ENCODE measurements at places on chromosomes 16 and 17. TPM values are rescaled to one million over a fixed set of nuclear protein-coding genes. Genes with fewer than 3 reads are reported as not detected.

DNA sequence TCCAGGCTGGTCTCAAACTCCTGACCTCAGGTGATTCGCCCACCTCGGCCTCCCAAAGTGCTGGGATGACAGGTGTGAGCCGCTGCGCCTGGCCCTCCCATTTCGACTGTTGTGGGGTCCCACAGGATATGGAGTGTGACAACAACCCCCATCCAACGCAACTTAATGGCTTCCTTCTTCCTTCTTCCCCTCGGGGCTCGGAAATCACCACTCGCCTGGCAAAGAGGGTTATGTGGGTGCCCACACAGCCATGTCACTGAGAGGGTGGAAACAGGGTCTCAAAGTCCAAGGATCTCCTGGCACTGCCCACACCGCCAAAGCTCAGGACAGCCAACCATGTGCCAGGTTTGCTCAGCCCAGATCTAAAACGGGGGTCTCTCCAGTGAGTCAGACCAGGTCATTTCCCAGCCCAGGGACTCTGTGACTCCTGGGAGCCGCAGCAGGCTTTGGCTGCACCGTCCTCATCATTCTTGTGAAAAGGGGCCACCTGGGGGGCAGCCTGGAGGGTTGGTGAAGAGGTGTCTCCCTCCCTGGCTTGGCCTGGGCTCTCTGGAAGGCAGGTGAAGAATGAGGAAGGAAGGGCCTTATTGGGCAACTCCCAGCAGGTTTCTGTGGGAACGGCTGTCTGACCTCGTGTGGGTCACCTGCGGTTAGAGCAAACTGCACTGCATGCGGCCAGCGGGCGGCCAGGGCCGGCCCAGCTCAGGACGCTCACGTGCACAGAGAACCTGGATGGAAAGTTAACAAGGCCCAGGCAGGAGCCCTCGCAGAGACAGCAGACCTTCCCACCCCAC, 25.3 kb upstream of the LITAF start:
- DNase-seq, result peak; percentile 46

Gene SLC4A1
- total RNA-seq, result not detected

DNA sequence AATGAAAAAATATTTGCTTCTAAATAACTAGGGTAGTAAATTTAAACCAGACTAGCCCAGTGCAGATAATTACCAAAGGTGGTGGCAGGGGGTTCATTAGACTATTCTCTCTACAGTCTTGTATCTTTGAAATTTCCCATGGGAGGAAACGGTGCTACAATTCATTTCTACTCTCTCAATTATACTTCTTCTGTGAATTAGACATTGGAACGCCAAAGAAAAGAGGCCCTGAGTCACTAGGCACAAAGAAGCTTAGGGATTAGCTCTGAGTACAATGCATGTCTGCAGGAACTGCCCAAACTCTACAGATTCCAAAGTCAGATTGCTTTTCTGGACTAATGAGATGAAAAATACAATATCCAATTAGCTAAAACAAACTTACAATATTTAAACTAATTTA, 30.7 kb upstream of the ARL6IP1 start:
- DNase-seq, result no peak

- no peak for DNase-seq
Measured at GRCh38 chr16:46788891-46789474, 40.8 kb upstream of the MYLK3 start.

Gene ASPHD1
- 0.32 TPM for total RNA-seq

Gene RPUSD1
- 7.7 TPM for total RNA-seq

DNA sequence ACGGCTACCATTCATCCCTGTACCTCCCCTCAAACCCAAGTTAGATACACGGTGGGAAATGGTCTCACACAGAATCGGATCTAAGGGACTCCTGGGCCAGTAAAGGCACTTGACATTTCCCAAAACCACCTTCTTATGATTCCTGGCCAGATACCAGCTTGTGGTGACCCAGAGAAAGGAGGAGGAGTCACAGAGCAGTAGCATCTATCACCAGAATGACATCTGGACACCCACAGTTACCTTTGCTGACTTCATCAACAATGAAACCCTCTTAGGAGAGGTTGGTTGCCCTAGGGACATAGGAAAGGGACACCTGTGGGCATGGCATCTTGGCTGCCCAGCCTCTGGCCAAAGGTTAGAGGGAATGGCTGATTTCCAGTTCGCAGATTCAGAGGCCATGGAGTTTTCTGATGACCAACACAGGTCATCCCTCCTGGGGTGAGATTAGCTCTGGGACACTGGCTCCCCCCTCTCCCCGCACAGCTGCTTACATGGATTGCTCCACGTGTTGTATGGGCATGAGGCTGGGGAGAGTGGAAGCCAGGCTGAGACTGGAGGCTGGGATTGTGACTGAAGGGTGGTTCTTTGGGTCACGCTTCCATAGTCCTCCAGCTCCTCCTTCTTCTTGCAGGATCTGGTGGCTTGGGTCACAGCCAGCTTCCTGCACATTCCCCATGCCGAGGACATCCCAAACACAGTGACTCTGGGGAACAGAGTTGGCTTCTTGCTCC, 1.4 kb upstream of the AOC3 start:
- DNase-seq, result no peak

Gene SSTR5
- 14.5 TPM for total RNA-seq

DNA sequence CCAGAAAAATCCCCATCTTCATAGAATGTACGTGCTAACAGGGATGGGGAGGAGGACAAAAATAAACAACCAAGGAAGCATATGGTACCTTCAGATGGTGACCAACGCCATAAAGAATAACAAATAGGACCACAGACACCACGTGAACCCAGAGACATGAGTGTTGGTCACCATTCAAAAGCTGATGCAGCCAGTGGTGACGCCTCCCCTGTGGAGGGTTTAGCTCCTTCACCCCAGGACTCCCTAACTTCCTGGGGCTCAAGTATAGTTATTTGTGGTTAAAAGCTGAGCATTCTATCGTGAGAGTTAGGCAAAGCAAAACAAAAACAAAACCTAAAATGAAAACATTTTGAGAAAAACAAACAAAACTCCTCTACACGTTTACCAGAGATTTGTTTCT, 184.7 kb downstream of the SOX9 start:
- DNase-seq, result no peak

DNA sequence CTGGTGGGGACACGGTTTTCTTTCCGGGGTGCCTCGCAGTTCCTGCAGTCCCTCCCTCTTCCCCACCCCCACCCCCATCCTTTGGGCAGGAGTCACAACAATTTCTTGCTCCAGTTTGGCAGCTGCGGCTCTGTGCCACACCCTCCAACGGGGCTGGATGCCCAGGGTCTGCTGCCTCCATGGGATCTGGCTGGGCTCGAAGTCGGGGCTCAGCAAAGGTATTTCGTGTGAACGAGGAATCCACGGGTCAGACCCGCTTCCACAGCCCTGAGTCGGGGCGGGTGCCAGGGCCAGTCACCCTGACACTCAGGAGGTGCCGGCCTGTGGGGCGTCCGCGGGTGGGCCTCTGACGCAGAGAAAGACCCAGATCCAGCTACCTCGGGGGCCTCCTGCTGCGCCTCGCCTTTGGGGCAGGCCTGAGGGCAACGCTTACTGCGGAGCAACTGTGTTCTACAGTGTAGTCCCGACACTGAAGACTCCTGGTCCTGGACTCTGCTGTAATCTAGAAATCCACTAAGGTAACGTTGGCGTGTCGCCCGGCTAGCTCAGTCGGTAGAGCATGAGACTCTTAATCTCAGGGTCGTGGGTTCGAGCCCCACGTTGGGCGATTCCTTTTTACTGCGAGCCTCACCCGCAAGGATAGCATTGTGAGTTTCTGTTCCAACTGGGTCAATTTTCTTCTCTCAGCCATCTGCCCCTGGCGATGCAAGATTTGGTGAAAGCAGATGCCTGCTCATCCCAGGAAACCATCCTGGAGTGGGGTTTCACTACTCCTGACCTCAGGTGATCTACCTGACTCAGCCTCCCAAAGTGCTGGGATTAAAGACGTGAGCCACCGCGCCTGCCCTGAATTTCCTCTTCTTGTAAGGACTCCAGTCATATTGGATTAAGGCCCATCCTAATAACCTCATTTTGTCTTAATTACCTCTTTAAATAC, 12.6 kb upstream of the OR1F1 start:
- DNase-seq, result no peak

Gene NPIPB6
- not detected for total RNA-seq

Gene CCL2
- 11.8 TPM for total RNA-seq

DNA sequence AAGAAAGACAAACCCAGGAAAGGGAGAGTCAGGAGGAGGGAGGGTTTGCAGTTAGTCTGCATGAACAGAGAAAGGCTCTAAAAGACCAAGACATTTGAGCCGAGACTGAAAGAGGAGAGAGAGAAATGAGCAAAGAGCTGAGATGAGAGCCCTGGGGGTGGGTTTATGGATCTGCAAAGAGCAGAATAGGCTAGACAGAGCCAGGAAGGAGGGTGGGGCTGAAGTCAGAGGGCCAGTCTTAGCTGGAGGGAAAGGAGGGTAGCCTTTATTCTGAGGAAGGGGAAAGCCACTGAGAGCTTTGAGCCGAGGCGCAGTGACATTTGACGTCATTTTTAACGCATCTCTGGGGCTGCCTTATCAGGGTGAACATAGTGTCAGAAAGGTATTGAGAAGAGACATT, 85.7 kb upstream of the CDH13 start:
- DNase-seq, result no peak

DNA sequence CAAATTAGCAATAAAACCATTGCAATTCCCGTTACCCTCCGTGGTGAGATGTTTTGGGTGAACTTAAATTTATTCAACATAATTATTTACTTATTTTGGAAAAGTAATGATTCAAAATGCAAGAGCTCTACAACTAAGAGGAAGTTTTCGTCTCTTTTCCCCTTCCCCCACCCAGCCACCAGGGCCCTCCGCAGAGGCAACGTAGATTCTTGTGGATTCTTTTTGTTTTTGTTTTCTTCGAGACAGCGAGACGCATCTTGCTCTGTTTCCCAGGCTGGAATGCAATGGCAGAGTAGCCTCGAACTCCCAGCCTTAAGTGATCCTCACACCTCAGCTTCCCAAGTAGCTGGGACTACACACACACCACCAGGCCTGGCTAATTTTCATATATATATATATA, 19.2 kb downstream of the CCDC40 start:
- no peak for DNase-seq

GRCh38 chr16:7746941-7747340, 414.3 kb downstream of the RBFOX1 start:
- DNase-seq, result no peak

- DNase-seq, result no peak
Measured at GRCh38 chr17:888998-889441, 90.6 kb downstream of the NXN start.

DNA sequence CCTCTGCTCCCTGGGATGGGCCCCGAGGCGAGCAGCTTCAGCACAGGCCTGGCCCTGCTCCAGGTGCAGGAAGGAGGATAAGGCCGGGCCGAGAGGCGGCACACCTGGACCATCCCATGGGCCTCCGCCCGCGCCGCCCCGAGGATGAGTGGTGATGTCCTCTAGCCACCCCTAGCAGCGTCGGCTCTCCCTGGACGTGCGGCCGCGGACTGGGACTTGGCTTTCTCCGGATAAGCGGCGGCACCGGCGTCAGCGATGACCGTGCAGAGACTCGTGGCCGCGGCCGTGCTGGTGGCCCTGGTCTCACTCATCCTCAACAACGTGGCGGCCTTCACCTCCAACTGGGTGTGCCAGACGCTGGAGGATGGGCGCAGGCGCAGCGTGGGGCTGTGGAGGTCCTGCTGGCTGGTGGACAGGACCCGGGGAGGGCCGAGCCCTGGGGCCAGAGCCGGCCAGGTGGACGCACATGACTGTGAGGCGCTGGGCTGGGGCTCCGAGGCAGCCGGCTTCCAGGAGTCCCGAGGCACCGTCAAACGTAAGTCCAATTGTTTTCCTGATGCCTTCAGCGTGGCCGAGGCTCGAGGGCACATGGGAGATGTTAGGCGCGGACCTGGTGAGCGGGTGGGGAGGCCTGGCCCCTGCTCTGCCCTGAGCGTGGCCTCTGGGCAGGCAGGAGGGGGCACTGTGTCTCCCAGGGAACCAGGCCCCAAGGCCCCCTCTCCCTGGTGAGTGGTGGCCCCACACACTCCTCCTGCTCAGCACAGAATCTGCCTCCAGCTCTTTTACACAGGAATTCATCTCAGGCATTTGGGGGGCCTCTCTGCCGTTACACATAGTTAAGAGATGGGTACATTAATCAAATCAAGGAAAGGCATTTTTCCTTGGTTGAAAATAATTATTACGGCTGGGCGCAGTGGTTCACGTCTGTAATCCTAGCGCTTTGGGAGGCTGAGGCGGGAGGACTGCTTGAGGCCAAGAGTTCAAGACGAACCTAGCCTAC, 855 bp downstream of the TMEM204 start:
- peak; percentile 67 for DNase-seq

Gene TOX3
- total RNA-seq, result not detected

Gene KRT9
- not detected for total RNA-seq

DNA sequence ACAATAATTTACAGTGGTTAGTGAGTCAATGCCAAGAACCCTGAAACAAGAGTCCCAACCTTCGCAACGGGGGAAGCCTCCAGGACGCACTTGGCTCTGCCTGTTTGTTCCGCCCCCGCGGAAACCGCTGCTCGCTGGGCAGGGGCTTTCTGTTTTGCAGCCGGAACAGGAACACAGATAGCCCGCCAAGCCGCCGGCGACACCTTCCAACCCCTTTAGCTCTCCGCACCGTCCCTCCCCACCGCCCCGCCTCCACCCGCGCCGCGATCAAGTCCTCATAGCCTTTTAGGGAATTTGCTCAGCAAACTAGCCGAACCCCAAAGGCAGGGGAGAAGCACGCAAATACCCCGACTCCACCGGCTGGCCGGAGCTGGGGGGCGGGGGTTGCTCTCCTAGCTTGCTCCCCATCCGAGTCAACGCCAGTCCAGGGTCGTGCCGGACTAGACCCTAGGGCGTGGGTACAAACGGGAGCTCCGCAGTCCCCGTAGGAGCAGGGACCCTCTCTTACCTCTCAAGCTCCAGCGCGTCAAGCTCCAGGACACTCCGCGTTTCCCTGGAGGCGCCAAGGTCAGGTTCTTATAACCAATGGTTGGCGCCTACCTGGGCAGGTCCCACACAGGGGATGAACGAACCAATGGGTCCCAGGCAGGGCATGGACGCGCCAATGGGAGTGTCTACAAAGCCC, at the start of gene SLFN13:
TSS of gene SLFN13 (minus strand) at position 553 of the 685 bp plus-strand sequence. CDS start 3,086 bp downstream, outside the sequence.
- DNase-seq, result peak; percentile 90

Gene TBX21
- total RNA-seq, result 0.91 TPM

Gene PRCD
- total RNA-seq, result 2.6 TPM

GRCh38 chr16:5738586-5738985, 641.0 kb upstream of the EEF2KMT start:
- no peak for DNase-seq

GRCh38 chr17:79832218-79833109, 6.8 kb downstream of the CBX4 start:
- peak; percentile 60 for DNase-seq

GRCh38 chr17:50712641-50713040, 4.9 kb upstream of the ANKRD40 start:
- no peak for DNase-seq

All from heart left ventricle (tissue), 16 donors.